Islet precursor cell (in vitro differentiated cells): ENCODE measurements at places on chromosomes 7 and 10.

DNA sequence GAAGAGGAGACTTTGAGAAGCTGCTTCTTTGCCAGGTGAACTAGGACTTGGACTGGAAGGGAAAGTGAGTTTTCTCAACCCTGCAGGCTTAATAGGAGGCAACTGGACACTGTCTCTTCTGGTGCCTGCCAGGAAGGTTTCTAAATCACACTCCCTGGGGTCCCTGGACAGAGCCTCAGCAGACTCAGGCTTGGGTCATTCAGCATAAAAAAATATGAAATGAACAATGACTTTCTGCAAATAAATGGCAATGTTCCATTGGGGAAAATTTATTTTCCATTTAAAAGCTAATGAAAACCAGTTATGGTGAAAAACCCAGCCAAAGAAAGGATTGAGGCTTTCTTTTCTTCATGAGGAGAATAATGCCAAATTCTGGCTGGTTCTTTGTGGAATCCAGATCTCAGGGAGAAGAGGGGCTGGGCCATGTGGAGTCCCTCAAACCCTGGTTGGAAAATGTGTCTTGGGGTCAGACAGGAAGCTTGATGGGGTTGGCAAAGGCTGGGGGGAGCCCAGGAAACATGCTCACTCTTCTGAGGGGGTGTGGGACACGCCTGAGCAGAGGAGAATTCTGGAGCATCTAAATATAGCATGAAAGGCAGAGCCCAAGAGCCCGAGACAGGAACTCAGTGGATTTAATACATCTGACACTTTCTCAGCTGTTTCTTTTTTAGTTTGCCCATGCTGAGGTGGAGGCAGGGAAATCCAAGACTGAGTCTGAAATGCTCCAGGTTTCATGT, 65.2 kb upstream of the EMX2 start:
- no peak for DNase-seq

- DNase-seq: no peak
Measured at GRCh38 chr10:61460835-61461234, 7.7 kb upstream of the TMEM26 start.

- DNase-seq: peak; percentile 14
Measured at GRCh38 chr10:43968076-43968475, 319.4 kb upstream of the ZNF32 start.

- DNase-seq: no peak
Measured at GRCh38 chr7:136194878-136195277, 217.7 kb upstream of the MTPN start.

- no peak for DNase-seq
Measured at GRCh38 chr7:148849393-148850098, 34.5 kb downstream of the EZH2 start.

DNA sequence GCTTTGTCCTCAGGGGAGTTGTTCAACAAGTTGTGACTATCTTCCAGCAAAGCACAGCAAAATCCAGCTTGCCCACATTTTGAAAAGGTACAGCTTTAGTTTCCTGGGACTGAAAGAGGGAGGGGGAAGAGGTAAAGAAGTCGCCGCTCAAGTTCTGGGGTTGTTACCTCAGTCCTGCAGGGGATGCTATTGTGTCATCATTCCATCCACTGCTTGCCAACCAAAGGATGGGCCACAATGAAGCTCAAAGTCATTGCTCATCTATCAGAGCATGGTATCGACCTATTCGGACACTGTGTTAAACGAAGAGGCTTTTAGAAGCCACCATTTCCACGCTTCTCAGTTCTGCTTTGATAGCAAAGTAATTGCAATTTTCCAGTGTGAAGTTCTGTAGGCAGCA, 34.3 kb downstream of the NPY start:
- peak; percentile 65 for DNase-seq

DNA sequence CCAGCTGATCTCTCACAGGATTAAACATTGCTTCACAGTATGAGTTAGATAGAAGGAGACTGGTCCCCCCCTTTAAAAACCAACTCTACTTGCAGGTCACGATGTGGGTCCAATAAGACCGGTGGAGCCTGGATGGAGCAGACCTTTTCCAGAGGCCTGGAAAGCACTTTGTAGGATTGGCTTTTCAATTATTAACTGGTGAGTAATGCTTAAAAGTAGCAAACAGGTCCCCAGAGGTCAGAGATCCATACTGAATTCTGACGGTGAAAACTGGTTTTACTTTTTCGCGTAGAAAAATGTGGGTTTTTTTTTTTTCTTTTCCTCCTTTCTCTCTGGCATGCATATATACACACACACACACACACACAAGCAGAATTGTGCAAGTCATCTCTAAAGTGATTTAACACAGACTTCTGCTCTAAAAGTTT, 74.9 kb upstream of the OGDHL start:
- DNase-seq: peak; percentile 57

GRCh38 chr7:136369225-136369624, 392.1 kb upstream of the MTPN start:
- DNase-seq: no peak

- no peak for DNase-seq
Measured at GRCh38 chr10:34236931-34237330, 578.2 kb downstream of the PARD3 start.

- DNase-seq: no peak
Measured at GRCh38 chr7:77244222-77244934, 44.8 kb upstream of the FGL2 start.

DNA sequence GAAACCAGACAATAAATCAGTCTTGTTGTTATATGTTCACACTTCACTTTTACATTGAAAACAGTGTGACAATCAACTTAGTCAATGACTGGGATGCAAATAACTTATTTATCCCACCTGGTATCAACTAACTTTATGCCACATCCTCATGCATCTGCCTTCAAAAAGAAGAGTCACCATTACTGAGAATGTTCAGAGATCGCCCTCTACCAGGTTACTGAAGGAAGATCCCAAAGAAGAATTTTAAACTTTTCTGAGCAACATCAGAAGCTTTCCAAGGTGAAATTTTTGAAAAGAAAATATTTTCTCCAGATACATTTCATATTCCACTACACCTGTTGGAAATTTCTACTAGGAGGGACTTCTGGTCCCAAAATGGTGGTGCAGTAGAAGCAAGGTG, 359.5 kb downstream of the PTPRN2 start:
- DNase-seq: no peak

DNA sequence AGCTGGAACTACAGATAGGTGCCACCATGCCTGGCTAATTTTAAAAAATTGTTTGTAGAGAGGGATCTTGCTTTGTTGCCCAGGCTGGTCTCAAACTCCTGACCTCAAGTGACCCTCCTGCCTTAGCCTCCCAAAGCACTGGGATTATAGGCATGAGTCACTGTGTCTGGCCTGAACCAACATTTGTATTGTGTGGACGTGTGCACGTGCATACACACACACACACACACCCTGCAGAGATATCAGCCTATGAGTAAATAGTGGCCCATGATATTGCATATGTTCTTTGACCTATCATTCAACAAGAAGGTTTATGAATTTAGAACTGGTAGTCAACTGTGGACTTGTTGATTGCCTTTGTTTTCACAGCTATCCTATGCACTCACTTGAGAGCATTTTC, 161.6 kb downstream of the BAMBI start:
- peak; percentile 57 for DNase-seq

DNA sequence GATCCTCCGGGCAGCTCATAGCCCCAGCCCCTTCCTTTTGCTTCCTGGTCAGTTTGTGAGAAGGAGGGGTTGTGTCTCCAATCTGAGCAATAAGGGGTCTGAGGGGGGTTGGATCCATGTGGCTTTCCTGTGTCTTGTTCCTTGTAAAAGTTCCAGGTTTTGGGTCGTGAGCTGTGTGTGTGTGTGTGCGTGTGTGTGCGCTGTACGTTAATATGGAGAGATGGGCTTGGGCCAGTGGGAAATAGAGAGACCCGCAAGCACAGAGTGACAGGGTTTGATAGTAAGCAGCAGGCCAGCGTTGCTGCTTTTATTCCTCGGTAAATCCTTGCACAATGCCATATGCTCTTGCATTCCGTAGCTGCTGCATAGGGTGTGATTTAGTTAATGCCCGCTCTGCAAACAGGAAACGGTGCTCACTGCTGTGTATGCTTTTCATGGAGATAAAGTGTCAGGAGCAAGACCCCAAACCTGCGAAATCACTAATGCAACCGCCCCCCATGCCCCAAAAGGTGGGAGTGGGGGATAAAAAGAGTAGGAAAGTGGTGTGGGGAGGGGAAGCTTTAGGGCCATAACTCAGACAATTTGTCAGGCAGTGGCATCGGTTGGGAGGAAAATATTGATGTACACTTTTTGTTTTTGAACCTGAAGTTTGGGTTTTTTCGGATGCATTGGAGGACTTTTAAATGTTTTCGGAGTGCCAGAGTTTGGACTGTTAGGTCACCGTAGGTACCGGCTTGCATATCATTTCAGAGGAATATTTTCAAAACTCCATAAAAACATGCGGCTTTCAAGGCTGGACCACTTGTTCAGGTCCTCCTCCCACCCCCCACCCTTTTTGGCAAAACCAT, 108.7 kb downstream of the TCF7L2 start:
- peak; percentile 77 for DNase-seq

DNA sequence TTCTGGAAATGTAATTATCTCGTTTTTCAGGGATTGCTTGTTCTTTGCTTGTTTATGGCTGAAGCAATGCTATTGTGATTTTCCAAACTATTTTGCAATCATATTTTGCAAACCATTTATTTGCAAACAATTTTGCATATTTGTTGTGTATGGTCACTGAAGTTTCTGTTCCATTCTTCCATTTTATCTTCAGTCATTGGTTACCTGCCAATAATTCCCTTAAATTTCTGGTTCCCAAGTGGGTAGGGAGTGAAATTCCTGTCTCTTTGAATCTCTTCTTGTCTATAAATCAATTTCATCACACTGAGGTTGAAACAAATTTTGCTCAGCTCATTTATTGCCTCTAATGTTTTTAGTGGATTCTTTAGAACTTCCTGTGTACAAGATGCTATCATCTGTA, 401.7 kb upstream of the VWC2 start:
- DNase-seq: no peak

GRCh38 chr7:23434147-23434917, 36.0 kb downstream of the IGF2BP3 start:
- DNase-seq: no peak

GRCh38 chr7:741850-742249, 14.8 kb upstream of the PRKAR1B start:
- DNase-seq: no peak

DNA sequence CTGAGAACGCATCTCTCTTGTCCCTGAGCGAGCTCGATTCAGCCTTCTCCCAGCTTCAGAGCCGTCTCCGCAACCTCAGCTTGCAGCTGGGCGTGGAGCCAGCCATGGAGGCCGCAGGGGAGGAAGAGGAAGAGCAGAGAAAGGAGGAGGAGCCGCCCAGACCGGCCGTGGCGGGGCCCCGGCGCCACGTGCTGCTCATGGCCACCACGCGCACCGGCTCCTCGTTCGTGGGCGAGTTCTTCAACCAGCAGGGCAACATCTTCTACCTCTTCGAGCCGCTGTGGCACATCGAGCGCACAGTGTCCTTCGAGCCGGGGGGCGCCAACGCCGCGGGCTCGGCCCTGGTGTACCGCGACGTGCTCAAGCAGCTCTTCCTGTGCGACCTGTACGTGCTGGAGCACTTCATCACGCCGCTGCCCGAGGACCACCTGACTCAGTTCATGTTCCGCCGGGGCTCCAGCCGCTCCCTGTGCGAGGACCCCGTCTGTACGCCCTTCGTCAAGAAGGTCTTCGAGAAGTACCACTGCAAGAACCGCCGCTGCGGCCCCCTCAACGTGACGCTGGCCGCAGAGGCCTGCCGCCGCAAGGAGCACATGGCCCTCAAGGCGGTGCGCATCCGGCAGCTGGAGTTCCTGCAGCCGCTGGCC, 43.2 kb downstream of the CHST3 start:
- no peak for DNase-seq

GRCh38 chr10:103871006-103871405, 15.6 kb upstream of the SH3PXD2A start:
- DNase-seq: no peak

GRCh38 chr10:8311526-8312070, 257.1 kb downstream of the GATA3 start:
- no peak for DNase-seq

DNA sequence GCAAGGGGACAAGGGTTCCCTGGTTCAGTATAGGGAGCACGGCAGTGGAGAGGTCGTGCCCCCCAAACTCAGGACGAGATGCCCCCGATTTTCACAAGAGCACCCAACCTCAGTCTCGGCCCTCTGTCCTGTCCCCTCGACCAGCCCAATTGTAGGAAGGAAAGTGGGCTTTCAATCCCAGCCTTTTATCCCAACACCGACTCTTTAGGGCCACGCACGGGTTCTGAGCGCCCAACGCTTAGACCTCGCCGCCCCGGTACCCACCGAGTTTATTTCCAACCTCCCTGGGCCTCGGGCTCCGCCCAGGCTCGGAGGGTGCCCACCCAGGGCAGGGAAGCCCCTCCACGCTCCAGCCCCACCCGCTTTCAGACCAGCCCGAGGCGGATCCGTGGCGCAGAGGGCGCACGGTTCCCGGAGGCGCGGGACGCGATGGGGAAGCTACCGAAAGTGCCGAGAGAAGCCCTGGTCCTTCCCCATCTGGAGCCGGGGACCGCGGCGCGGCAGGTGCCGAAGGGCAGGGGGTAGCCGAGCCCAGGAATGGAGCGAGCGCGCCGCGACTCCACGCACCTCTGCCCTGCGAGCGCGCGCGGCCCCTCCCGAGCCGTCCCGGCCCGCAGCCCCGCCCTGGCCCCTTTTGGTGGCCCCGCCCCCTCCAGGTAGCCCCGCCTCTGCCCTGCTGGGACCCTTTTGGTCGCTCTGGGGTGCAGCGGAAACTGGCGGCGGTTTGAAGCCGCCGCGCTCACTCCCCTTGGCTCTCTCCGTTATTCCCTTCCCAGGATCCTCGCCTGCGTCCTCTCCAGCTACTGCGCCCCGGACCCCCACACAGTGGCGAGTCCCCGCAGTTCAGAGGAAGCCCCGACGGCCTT, 20.4 kb downstream of the GRID2IP start:
- peak; percentile 74 for DNase-seq

- DNase-seq: no peak
Measured at GRCh38 chr7:154994996-154995395, 7.9 kb downstream of the PAXIP1 start.

GRCh38 chr7:423312-424260, 96.1 kb downstream of the PDGFA start:
- DNase-seq: no peak

DNA sequence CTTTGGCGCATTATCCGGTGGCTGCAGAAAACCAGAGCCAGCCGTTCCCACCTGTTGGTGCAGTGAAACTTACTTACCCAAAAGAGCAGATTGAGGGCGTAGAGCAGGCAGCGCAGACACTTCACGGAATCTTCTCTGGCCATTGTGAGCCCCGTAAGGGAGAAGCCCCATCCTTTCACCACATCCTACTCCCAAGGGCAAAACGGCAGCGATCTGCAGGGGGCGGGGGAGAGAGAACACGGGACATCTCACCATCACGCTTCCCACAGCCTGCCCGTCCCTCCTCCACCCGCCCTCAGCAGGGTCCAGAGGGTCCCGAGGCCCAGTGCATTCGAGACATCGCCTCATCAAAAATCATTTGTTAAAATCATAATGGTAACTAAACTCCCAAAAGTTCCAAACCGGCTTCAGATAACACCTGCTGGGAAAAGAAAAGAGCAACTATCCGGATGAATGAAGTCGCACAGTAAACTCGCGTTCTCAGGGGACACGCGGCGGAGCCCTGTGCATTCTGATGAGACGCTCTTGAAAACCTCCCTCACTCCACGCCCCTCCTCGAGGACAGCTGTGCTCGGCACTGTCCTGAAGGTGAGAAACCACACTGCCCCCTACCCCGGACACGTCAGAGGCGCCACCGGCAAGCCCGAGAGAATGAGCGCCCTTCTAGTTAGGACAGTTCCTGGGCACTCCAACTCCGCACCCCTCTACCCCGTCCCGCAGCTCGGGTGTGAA, 1.2 kb downstream of the TSPAN12 start:
- peak; percentile 91 for DNase-seq

- DNase-seq: no peak
Measured at GRCh38 chr7:44212018-44212417, 11.2 kb downstream of the YKT6 start.

GRCh38 chr10:95935429-95935828, 27.7 kb downstream of the CC2D2B start:
- no peak for DNase-seq
